Fibroblast of lung (primary cell): ENCODE measurements at places on chromosomes 11 and 22.

DNA sequence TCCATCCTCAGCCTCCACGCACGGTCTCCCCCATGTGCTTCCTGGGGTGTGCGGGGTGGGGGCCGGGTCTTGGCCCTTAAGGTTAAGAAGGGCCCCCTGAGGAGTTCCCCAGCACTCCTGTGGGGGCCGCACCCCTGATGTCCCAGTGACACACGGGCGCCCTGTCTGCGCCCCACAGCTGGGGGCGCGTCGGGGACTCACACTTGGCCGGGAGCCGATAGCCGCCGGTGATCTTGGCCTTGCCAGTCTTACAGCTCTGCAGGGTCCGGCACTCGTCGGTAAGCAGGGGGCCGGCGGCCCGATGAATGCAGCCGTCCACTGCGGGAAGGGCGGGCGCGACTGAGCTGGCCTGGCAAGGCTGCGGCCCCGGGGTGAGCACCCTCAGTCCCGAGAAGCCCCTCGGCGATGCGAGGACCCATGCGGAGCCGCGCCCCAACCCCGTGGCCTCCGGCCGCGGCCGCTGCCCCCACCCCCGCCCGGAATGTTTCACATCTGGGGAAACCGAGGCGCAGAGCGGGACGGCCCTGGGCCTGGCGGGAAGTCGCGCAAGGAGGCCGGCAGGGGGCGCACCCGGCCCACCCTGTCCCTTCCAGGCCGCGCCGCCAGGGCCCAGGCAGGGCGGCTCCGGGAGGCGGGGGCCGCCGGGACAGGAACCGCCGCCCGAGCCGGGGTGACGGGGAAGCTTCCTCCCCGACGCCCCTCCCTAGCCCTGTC lies 13.9 kb downstream of the OTUB1 start:
- DNase-seq, result peak; percentile 71

DNA sequence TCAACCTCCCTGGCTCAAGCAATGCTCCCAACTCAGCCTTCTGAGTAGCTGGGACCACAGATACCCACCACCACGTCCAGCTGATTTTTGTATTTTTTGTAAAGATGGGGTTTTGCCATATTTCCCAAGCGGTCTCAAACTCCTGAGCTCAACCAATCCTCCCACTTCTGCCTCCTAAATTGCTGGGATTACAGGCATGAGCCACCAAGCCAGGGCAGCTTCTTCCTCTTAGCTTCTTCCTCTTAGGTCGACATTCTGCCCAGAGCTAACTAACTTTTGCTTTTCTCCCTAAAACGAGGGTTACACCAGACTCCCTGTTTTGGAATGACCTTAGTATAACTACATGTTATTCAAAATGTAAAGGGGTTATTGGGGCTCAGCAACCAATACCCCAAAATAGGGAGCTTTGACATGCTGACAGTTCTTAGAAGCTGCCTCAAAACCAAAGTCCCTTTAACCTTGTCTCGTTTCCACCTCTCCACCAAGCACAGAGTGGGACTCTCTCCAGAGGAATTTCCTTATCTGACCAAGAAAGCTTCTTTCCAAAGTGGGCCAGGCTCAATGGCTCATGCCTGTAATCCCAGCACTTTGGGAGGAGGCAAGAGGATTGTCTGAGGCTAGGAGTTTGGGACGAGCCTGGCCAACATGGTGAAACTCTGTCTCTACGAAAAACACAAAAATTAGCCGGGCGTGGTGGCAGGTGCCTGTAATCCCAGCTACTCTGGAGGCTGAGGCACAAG lies 7.0 kb downstream of the HPS5 start:
- peak; percentile 62 for DNase-seq

GRCh38 chr11:82845356-82846353 lies 54.6 kb downstream of the PRCP start:
- DNase-seq, result no peak

DNA sequence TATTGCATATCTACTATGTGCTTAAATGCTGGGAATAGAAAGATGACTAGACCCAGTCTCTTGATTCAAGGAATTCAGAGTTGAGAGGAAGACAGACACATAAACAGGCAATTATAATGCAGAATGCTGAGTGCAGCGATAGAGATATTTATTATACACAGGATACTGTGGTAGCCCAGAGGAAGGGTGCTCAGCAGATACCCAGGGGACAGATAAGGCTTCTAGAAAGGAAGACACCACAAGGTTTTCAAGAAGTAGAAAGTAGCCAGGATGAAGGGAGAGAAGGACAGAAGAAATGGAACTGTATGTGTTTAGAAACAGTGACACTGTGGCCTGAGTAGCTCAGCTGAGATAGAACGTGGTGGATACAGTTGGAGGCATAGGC lies 79.4 kb upstream of the NNMT start:
- DNase-seq, result no peak

GRCh38 chr22:24391836-24392217 lies 35.6 kb upstream of the ADORA2A start:
- peak; percentile 75 for DNase-seq

DNA sequence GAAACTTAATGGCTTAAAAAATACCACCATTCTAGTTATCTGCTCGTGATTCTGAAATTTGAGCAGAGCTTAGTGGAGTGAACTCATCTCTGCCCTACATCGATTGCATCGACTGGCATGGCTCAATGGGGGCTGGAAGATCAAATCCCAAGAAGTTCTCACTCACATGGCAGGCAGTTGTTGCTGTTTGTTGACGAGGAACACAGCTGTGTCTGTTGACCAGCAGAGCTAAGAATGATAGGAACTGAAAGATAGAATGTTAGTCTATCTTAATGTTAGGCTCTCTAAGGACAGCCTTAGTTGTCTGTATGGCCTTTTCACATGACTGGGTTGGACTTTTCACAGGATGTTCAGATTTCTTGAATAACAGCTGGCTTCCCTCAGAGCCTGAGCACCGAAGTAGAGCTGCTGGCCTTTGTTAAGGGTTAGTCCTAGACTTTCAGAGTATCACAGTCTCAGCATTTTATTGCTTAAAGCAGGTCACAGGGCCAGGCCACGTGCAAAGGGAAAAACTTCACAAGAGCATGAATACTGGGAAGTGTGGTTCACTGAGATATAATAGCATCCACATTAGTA lies 31.6 kb upstream of the IZUMO1R start:
- DNase-seq, result peak; percentile 43

- DNase-seq, result no peak
Observed at GRCh38 chr11:78044706-78045105, 19.0 kb upstream of the THRSP start.

- no peak for DNase-seq
Observed at GRCh38 chr11:93526346-93526633, 16.9 kb downstream of the SMCO4 start.

DNA sequence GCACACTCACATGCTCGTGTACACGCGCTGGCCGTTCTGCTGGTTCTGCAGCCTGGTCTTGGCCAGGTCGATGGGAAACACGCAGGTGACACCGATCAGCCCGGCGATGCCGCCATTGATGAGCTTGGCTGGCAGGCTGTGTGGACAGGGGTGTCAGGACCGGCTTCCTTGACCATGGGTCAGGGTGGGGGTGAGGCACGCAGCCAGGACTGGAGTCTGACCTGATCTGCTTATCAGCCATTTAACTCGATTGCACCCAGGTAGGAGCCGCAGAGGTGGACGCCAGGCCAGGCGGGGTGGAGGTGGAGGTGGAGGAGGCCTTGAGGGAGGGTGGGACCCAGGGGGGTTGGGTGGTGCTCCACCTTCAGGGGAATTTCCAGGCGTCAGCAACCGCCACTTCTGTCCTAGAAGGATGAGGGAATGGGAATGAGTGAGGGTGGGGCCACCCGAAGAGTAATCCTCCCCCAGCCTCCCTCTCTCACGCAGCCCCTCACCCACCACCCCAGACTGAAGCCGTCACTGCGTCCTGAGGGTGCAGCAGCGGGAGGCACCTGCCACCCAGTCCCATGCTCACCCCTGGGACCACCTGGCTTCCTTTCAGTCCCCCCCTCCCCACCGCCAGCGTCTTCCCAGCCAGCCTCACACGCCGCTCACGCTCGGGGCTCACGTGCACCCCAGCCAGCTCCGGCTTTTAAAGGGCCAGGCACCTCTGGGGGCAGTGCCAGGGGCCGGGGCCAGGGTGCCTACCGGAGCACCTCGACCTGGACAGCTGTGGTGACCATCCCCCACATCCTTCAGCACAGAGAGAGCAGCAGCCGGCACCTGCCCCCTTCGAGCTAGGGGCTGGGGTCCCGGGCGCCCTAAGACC lies 3.1 kb downstream of the SLC25A22 start:
- DNase-seq, result no peak

DNA sequence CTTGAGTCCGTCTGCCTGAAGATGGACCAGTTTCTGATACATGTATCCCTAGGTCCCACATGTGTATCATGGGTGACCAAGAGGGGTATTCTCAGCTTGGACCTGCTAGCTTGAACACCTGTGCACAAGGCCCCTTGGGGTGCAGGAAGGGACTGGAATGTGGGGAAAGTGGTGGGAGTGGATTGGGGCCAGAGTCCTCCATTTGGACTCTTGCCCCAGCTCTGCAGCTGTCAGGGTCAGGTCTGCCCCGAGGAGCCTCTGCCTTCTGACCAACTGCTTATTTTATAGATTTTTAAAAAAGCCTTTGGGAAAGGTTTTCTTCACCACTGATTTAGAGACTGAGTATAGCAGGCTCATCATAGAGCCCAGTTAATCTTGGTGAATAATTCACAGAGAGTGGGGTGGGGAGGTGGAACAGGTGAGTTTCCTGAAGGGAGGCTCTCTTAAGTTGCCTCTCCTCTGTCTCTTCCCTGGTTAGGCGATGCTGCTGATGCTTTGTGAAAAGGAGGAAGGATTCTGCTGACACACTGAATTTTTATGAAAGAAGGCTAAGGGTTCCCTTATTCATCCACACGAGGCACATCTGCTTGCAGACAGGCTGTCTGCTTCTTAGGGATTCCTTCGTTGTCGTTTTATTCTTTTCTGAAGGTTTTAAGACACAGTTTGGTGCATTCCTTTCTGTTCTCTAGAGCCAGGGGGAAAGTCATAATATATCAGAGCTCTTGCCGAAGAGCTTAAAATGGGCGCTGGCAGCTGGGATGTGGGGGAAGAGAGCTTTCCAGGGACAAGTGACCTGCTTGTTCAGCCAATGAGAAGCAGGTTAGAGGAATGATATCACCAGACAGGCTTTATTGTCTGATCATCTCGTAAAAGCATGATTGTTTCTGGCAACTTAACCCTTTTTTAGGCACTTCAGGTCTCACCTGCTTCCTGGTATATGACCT lies 19.9 kb downstream of the TRIM44 start:
- DNase-seq, result peak; percentile 19

- DNase-seq, result no peak
Observed at GRCh38 chr11:128391811-128392210, 195.5 kb downstream of the ETS1 start.

DNA sequence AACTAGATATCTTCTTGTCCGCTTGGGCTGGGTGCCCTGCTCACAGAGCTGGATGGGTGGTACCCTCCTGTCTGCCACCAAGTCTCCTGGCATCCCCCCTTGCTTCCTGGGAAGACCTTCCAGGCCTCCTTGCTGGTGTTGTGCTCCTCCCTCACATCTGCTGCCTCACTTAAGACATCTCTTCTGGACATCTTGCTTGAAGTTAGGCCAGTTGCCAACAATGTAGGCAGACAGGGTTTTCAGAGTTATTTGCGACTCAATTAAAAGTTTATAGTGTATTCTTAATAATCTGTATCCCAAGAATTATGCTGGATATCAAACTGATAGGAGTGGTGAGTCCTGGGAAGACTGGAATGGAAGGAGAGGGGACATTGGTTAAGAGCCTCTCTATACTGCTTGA lies 64.0 kb upstream of the TNRC6B start:
- no peak for DNase-seq

GRCh38 chr22:37599153-37599552 lies 9.5 kb upstream of the GGA1 start:
- no peak for DNase-seq

DNA sequence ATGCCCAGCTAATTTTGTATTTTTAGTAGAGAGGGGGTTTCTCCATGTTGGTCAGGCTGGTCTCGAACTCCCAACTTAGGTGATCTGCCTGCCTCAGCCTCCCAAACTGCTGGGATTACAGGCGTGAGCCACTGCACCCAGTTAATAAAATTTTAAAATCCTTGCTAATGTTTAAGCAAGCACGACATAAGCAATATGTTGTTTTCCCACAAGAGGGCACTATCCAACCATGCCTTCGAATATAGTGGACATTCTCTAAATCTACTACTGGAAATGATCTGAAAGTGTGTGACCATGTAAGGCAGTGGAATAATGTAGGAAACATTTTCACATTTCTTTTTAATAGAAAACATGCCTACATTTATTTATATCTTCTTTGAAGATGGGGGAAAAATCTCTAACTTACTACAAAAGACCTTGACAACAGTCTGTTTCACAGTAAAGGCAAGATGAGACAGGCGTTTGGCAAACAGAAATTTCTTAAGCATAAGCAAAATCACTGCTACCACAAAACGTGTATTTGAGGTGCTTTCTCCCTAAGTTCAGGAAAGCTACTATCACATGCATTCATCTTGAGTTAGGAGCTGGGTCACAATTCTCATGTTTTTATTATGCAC lies 38.2 kb downstream of the PITPNB start:
- DNase-seq, result peak; percentile 71

- DNase-seq, result no peak
Observed at GRCh38 chr11:62965574-62965973, 19.2 kb downstream of the SLC22A6 start.

DNA sequence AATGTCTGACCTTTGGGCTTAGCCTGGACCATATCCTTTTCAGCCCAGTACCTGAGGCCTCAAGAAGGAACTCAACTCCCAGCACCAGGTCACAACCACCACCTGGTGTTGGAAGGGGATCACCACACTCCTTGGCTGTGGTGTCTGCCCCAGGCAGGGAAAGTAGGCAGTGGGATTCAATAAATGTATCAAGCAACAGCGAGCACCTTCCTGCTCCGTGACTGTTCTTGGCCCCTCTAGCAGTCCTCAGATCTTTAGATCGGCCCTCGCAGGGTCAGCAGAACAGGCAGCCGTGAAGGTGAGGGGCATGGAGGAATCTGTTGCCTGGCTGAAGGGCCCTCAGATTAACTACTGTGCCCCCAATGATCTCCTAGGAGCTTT lies 15.9 kb downstream of the ARFGAP2 start:
- no peak for DNase-seq

DNA sequence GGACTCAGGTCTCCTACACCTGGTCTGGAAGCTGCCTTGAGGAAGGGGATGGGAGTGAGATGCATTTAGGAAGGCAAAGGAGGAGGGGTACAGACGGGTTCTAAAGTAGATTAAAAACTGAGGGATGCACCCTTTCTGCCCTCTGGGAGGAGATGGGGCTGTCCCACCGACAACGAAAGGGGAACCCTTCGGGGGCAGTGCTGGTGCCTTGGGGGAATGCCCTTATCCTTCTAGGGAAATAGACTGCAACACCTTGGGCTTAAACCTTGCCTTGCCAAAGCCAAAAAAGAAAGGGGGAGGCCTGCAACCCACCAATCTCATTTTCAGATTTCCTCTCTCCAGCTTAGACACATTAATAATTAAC lies 89.8 kb downstream of the PLEKHA7 start:
- DNase-seq, result no peak

- peak; percentile 90 for DNase-seq
Observed at GRCh38 chr11:2898366-2899079, 12.9 kb upstream of the CDKN1C start.

DNA sequence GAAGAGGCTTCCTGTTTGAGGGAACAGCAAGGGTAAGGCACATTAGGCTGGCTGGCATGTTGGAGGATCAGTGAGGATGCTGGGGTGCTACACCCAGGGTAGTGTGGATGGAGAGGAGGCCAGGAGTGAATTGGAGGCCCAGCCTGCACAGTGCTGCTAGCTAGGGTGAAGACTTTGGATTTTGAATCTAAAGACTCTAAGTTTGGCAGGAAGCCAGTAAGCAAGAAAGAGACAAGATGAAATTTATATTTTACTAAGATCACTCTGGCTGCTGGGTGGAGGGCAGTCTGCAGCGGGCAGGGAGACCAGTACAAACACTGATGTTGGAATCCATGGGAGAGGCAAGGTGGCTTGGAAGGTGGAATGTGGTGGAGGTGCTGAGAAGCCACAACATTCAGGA lies 43.6 kb downstream of the TSPAN18 start:
- DNase-seq, result no peak
